HT-29 (cell line): ENCODE measurements at places on chromosomes 2 and 18.

GRCh38 chr2:219399716-219400478 lies 12.2 kb upstream of the DNPEP start:
- DNase-seq: peak; percentile 18

GRCh38 chr2:111896024-111896423 lies 2.4 kb upstream of the MERTK start:
- DNase-seq: no peak

DNA sequence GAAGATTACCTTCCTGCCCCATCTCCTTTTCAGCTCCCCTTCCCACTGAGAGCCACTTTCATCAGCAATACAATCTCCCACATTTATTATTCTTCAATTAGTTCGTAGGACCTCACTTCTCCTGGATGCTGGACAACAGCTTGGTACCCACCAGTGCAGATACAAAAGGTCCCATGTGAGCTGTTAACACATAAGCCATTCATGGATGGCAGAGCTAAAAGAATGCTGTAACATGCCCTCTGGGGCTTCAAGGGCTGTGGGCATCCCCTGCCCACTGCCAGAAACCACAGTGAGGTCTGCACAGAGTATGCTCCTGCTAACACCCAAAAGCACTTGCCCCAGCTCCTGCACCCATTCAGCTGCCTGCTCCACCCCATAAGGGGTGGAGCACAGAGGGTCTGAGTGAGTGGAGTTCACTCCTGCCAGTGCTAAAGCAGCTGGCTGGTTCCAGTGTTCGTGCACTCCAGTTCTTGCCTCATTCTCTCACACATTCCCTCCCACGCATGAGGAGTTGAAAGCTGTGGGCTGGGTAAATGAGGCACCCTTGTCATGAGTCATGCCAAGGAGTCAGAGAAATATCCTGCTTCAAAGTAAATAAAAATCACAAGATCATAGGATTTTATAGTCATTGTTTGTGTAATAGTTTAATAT lies 305.9 kb upstream of the TMEFF2 start:
- peak; percentile 72 for DNase-seq

DNA sequence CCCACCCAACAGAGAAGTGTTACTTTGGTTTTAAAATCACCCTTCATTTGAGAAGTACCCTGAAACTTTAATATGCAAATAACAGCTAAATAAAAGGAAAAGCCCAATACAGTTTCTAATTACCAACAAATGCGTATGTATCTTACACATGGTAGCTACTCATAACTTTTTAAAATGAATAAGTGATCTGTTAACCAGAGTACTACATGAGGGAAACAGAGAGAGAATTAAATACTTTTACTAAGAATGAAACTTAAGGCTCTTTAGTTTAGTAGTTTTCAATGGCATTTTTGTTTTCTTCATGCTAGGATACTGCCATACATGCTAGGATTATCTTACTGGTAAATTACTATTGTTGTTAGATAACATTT lies 39.1 kb upstream of the NABP1 start:
- DNase-seq: no peak

- DNase-seq: no peak
These were observed 16.4 kb downstream of the RSAD2 start for GRCh38 chr2:6893876-6894482.

DNA sequence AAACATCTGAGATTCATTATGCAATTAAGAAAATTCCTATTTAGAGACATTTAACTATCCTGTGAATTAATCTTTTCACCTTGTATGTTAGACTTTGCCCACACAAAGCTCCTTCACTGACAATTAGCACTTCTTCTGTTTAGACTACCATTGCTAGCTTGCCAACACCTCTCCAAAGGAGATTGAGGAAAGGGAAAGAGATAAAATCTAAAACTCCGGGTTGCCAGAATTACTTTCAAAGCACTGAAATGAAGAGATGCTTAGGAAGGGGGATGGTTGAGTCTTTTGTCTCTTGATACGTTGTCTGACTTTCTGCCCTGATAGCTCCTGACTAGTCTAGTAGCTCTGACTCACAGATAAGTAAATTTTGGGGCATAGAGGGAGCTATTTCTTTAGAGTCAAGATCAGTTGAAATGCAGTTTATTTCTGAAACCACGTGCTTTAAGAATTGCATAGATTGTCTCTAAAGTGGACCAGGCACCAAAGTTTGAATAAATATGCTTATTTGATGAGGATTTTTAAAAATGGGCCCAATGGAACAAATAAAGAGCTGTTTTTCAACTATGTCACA lies 74.1 kb upstream of the DSEL start:
- peak; percentile 7 for DNase-seq

DNA sequence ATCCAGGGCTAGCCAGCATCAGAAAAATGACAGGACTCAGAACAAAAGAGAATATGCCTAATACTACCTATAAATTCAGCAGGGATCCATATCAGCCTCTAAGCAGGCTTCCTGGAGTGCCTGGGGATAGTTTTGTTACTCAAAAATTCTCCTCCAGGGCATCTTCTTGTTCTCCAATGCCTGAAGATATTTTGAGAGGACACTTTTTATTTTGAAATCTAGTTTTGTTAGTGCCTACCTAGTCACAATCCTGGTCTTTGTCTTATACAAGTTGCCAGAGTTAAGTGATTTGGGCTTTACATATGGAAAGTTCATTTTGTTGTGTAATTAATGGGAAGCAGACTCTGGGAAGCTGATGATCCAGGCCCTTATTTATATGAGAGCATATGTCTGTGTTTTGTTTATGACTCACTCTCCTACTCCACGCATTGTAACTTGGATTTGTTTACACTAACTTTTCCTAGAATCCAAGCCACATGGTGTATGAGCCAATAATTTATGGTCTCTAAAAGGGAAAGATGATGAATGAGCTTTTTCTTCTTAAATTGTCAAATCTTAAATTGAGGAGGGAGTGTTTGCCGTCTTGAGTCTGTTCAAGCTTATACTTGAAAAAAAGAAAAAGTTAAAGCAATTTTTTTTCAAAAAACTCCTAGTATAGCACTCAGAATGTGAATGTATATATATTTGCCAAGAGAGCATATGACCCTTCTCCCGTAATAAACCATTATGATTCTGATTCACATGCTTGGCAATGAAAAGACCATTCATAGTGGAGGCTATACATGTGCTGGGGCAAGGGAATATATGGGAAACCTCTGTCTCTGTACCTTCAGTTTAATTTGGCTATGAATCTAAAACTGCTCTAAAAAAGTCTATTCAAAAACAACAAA lies 370.3 kb downstream of the SETBP1 start:
- no peak for DNase-seq

GRCh38 chr2:205730191-205730590 lies 47.9 kb downstream of the NRP2 start:
- DNase-seq: no peak

DNA sequence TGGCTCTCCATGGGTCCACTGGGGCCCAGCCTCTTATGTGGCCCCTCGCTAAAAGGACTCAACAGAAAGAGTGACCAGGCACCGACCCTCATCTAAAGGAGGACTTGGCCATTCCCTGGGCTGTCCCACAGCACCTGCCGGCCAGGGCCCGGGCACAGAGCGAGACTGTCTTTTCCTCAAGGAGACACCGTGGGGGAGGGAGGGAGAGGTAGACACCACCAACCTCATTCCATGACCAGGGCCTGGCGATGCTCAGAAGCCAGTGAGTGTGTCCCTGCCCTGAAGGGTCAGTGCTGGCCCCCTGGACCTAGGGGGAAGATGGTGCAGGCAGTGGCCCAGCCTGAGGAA lies 39.8 kb upstream of the ALPP start:
- no peak for DNase-seq

GRCh38 chr2:25473131-25473530 lies 131.4 kb upstream of the DNMT3A start:
- no peak for DNase-seq

DNA sequence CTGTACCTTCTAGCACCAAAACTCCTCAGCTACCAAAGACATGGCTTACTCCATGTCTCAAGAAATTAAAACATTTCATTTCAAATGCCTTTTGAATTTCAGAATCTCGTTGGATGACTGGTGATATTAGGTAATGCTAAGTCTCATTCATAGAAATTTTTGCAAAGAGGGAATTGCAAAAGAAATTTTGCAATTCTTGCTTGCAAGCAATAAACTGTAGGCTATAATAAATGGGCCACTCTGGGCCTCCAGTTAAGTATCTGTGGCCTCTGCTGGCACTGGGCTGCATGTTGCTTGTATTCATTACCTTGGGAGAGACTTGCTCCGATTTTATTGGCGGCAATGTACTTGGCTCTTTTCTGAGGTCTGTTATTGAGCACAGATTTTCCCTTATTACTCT lies 2.8 kb upstream of the LCLAT1 start:
- no peak for DNase-seq

DNA sequence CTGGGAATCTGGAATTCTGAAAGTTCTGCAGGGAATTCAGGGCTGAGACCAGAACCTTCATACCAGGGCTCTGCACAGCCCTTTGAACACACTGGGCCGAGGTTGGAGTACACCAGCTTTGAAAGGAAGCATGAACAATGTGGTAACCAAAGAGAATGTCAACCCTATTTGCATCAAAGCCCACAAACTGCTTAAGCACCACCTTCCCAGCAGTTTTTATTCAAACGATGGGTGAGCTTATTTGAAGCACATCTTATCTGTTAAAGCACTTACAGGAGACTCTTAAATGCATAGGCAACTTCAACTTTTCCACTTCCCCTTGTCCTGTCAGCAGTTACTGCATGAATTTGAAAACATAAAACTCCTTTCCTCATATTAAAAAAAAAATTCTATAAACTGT lies 96.6 kb downstream of the TXNL1 start:
- DNase-seq: no peak

GRCh38 chr2:202717598-202718310 lies 83.0 kb downstream of the FAM117B start:
- no peak for DNase-seq

GRCh38 chr2:181178823-181179412 lies 198.5 kb downstream of the UBE2E3 start:
- DNase-seq: peak; percentile 29

GRCh38 chr18:23835506-23835905 lies 146.3 kb downstream of the LAMA3 start:
- no peak for DNase-seq

DNA sequence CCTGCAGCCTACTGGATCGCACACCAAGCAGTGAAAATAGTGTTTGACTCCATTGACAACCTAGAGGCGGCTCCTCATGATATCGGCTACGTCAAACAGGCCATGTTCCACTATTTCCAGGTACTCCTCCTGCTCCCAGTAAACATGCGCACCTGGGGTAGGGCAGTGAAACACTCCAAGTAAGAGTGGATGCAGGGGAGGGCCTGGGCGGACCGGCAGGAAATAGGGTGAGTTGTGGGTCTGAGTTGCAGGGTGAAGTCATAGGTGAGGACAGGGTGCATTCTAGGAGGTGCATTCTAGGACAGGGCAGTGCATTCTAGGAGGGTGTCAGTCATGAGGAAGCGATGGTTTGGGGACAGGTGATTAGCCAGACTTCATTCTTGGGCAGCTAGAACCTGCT lies 5.0 kb downstream of the NAGK start:
- DNase-seq: no peak

- DNase-seq: no peak
These were observed 5.7 kb downstream of the TCF23 start for GRCh38 chr2:27154488-27154887.

DNA sequence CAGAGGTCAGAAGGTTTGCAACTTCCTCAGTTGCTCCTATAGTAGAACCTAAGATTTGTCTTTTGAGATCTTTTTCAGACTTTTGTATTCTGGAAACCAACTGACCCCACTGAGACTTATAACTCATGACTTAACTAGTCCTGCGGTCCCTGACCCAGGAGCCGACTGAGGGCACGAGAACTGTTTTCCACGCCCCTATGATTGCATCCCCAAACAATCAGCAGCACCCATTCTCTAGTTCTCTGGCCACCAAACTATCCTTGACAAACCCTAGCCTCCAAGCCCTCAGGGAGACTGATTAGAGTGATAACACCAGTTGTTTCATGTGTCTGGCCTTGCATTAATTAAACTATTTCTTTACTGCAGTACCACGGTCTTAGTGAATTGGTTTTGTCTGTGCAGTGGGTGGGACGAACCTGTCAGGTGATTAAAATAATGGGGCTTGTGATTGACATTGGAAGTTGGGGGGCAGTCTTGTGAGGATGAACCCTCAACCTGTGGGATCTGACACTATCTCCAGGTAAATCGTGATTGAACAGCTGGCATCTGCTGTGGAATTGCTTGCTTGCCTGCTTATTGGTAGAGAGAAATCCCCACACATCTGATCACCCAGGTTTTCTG lies 95.7 kb downstream of the B3GNT2 start:
- no peak for DNase-seq
